ENCODE measurements at places on chromosomes 3 and 15. TPM values are rescaled to one million over a fixed set of nuclear protein-coding genes. Genes with fewer than 3 reads are reported as not detected.

Gene FEM1B
- total RNA-seq, result 50.4 TPM

GRCh38 chr15:95990833-95991232, 339.7 kb upstream of the NR2F2 start:
- DNase-seq, result no peak

DNA sequence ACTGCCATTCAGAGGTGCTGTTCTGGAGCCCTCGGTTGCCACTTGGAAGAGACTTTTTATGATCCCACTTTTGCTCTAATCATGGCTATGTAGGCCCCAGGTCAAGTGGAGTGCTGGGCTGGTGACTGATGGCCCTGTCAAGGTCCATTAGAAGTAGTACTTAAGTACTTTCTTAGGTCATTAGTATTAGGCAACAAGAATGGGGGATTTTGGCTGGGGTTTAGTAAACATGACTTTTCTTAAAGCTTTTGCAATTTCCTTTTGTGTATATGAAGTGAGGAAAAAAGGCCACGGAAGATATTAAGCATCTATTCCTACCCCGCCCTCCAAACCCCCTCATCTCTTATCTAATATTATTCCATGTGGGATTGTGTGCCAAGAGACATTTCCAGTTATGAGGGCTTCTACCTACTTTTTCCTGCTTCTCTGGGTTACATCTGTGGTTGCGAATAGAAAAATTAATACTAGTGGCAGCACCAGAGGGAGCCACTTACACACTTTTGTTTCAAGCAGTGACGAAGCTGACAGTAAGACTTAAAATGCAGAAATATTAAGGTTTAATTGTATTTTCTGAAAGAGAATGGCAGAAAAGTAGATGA, 13.9 kb downstream of the NLGN1 start:
- DNase-seq, result no peak

GRCh38 chr3:142929109-142929508, 34.4 kb downstream of the PAQR9 start:
- DNase-seq, result peak; percentile 16

DNA sequence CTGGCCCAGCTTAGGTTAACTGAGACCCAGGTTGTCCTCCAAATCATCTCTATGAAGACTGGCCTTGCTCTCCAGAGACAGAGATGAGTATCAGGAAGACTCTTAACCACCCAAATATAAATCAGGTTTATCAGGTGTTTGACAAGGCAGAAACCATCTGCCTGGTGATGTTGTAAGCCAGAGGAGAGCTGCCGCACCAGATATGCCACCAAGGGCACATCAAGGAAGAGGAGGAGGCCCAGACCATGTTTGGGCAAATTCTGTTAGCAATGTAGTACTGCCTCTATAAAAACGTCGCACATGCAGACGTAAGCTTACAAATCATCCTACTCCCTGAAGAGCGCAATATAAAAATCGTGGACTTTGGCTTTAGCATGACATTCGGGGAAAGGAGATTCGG, 21.0 kb upstream of the RPL32 start:
- no peak for DNase-seq

GRCh38 chr3:150577855-150578254, 25.3 kb upstream of the SELENOT start:
- no peak for DNase-seq

Measured in activated T-helper 2 cell treated with anti-CD3 and anti-CD28 coated beads, Interferon-gamma antibody, Interleukin-2, Interleukin-4, amounts not matched to agents 10 μg/mL and 5 μg/mL and 100 μg/mL, durations not matched to agents 14 hours and 24 hours and 36 hours (primary cell).